Left renal cortex interstitium (tissue), 4 donors: ENCODE measurements at places on chromosomes 5 and 9.

DNA sequence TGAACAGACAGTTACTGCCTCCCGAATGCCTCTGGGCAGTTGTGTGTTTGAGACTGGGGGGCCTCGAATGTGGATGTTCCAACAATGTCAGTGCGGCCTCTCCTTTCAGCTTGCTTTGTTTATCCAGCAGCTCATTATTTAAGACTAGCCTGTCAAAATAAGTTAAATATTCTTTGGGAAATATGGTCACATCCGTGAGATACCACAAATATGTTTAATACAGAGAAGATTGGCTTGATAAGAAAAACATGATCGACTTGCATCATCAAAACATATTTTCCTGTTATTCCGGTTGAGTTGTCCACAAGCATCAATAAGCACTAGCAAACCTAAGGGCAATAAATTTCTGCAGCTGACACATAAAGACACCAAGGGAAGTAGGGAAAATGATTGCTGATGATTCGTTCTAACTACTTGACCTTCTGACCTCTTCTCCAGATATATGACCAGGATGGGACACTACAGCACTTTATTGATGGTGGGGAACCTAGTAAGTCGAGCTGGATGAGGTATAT lies 66.5 kb downstream of the PRDM6 start:
- DNase-seq: no peak

GRCh38 chr9:136080716-136081112 lies 14.4 kb downstream of the NACC2 start:
- no peak for DNase-seq

DNA sequence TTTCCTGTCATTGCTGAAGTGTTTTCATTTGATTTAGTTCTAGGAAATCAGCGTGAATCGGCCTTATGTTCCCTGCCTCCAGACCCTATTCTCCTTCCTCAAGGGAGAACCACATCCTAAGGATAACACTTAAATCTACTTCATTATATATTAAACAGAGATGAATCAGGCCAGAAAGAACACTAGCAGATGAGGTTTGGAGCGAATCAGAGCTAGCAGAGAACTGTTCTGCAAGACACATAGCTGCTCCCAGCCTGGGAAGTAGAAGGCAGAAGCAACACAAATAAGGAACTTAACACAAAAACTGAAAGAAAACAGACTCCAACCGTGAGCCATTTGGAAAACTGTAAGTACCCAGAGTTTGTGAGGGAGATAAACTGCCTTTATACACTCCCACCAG lies 718.2 kb downstream of the SEMA5A start:
- DNase-seq: no peak

- no peak for DNase-seq
Measured at GRCh38 chr5:54443270-54443669, 12.2 kb upstream of the HSPB3 start.

GRCh38 chr9:125295657-125296056 lies 34.0 kb downstream of the GAPVD1 start:
- DNase-seq: no peak

DNA sequence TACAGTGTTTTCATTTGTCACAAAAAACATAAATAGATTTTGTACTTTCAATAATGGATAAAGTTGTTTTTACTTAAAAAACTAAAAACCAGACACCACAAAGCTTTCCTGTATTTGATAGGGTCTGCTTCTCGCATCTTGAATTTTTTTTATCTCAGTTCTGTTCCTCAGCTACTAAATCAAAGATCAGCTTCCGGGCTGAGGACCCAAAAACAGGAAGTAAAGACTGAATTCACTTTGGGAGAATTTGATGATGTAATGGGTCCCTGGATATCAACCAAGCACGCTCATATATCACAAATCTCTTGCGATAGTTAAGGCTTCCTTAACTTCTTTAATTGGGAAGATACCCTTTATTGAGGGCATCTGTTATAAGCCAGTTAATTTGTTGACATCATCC lies 24.1 kb downstream of the ITK start:
- no peak for DNase-seq

DNA sequence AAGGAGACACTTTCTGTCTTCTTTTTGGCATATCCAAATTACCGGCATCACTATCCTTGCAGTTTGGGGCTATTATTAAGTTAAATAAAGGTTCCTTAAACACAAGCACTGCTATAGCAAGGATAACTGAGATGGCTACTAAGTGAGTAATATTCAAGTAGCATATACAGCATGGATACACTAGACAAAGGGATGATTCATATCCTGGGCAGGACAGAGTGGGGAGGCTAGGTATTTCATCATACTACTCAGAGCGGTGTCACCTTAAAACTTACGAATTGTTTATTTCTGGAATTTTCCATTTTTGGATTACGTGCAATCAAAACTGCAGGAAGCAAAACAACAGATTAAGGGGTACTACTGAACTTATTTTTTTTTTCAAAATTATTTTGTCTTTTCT lies 54.1 kb downstream of the FER start:
- no peak for DNase-seq

DNA sequence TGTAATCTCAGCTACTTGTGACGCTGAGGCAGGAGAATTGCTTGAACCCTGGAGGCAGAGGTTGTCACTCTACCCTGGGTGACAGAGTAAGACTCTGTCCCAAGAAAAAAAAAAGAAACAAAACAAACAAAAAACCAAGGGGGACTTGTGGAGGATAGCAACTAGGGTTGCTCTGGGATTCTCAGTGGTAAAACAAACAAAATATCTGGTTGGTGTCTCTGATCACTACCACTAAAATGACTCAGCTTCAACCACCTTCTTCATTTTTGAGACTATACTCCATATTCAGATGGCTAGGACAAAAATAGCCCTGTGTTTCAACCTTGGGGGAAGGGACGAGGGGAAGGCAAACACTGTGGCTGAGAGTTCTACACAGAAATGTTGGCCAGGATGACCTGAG lies 110.3 kb downstream of the ARRDC3 start:
- DNase-seq: no peak

- DNase-seq: no peak
Measured at GRCh38 chr5:68522863-68523262, 307.3 kb downstream of the PIK3R1 start.

DNA sequence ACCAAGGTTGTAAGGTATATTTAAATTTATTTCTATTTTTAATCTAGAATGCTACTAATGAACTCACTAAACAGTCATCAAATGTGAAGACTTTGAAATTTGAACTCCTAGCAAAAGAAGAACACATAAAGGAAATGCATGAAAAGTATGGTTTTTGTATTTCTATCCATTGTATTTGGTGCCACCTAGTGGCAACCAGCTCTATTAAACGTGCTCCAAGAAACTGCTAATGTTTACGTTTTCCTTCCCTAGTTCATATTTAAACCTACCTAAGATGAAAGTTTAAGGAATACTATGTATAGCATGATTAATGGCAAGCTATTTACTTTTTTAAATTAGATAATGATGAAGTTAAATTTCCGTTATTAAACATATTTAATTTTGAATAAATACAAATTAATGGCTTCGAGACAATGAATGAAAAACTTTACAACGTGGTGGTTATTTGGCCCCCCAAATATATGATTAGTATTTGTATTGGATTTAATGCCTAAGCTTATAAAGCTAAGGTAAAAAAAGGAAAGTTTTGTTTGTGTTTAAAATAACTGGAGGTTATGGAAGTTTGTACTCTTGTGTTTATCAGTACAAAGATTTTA lies 115.9 kb upstream of the SH3GL2 start:
- DNase-seq: peak; percentile 4

DNA sequence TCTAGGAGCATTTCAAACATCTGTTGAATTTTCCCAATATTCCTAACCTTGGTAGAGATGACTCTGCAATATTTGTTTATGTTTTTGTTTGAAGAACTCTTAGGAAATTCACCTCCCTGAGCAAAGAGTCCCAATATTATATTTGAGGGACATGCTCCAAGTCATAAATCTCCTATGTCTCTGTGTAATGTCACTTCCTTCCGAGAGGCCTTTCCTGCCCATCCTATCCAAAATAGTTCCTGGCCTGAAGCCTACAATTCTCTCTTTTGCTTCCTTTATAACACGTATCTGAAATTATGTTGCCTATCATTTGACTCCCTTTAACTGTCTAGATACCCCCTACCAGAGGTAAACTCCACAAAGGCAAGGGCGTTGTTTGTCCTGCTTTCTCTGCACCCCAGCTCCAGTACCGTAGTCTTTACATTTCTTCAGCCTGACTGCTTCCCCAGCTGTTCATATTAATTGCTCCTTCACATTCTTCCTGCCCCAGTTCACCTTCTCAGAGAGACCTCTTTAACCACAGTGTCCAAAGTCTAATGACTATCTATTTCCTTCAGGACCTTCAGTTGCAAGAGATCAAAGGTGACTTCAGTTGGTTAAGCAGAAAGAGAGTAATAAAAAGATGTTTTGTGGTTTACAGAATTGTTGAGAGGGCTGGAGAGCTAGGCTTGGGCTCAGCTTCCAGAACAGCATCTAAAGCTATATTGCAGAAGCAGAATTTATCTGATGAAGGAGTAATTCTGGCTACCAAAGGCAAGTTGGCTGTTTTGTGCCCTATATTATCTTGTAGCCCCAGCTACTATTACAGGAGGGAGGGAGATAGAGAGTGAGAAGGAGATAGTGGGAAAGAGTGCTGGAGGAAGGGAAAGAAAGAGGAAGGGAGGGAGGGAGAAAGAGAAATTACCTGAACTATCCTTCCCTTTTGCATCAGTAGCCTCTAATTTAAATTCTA lies 109.3 kb upstream of the TMEM161B start:
- DNase-seq: no peak

DNA sequence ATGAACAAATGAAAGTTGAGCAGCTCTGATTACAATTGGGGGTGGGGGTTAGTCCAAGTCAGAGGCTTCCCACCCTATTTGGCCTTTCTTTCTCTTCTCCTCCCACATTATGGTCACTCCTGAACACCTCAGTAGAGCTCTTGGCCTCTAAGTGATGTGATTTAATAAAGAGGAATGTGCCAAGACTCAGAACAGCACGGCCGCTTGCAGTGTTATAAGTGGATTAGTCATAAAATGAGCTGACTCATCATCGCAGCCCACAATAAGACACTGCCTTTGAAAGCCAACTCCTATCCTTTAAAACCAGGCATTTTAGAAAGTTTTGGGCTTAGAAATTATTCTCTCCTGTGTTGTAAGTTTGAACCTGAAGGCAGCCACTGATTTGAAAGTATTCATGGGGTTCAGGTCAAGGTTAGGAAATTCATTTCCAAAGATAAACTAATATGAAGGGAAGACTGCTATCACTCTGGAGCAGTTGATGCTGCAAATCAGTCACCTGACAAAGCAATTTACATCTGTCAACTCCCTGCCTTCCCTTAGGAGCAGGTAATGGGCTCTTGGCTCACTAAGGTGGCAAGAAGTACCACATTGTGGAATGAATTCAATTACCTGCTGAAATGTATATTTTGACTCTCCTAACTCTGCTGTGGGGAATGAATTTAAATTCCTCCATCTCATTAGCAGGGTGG lies 283.6 kb upstream of the NMUR2 start:
- DNase-seq: no peak

GRCh38 chr5:68872088-68872839 lies 221.6 kb upstream of the SLC30A5 start:
- no peak for DNase-seq

DNA sequence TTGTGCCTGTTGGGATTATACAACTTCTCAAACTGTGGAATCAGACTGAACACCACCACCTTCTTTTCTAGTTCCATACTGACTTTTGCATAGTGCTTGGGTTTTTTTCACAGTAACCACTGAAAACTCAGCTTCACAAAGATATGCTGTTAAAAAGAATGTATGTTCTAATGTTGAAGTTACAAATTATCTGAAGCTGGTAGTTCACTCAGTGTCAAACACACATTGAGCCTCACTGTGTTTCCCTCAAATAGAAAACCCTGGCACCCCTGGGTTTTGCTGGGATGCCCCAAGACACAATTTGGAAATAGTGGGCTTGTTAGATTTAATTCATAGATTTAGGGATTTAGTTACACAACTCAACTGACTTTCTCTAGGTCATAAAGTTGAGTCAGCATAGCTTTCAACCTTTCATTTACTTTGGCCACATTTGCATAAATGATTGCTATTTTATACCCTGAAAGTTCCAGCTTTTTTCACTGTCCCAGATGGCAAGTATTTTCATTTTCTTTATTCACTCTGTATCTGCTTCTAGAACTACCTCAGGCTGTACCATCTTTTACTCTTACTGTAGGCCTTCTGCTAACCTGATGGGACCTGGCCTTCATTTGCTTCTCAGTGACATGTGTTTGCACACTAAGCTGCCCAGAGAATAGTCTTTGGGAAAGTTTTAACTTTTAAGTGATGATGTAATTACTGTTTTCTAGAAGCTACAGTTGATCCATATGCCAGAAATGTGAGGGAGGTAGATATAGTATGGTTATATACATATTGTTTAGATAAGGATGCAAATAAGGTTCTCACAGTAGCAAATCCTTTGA lies 115.1 kb downstream of the CDC42SE2 start:
- DNase-seq: no peak

DNA sequence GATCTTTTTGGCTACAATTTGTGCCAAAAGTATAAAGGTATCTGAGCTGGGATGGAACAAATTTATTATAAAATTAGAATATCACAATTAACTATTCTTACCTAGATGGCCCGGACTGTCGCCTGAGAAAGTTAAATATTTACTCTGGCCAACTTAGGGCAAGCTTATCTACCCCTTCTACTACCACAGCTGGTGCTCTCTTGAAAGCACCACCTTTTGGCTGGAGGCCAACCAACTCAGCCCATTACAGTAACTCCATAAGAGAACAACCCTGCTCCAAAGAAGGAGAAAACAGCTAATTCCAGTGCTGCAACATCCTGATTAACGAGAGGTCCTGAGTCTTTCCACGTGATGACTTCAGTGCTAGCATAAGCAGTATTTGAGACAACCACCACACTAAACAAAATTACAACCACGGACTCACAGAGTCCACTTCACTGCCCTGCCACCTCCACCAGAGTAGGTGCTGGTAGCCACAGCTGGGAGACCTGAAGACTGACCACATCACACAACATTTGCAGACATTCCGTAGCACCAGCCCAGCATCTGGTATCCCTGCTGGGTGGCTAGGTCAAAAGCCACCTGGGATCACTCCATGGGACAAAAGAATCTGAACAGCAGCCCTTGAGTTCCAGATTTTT lies 43.2 kb downstream of the RGMB start:
- no peak for DNase-seq

GRCh38 chr5:1495525-1495897 lies 28.2 kb downstream of the LPCAT1 start:
- DNase-seq: no peak

GRCh38 chr5:89443508-89443907 lies 560.5 kb upstream of the MEF2C start:
- DNase-seq: no peak

DNA sequence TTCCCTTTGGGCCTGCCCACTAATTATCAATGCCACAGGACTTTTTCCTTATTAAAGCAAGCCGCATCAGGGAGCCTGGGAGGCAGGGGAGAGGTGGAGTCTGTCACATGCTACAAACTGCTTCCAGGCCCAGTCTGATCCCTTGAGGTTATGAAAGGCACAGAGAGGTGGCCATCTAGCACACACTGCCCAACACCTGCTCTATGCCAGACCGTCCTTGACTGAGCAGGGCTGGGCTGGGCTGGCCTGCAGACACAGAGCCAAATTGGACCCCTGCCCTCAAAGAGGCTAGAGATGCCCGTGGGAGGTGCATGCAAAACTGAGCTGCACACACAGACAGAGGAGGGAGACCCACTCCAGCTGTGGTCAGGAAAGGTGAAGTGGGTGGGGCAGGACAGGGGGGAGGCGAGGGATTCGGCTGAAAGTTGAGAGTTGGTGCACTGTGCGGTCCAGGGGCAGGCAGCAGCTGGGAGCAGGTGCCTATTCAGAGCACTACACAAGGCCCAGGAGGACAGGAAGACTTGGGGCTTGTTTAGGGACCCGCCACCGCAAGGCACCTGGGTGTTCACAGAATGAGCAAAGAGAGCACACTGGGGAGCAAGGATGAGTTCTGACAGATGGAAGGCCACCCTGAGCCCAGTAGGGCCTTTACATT lies 36.4 kb upstream of the TCF7 start:
- DNase-seq: no peak

- DNase-seq: no peak
Measured at GRCh38 chr5:138354387-138354786, 1.9 kb downstream of the KDM3B start.
